MCF 10A (cell line): ENCODE measurements at places on chromosomes 7 and 10.
A peak's percentile ranks its signal among the peaks of the same experiment; 100 is the strongest.

GRCh38 chr7:130149281-130150139 lies 55.7 kb downstream of the TMEM209 start:
- DNase-seq: no peak
- peaks cover 4% of the 10 kb centered on the region for H3K4me1 ChIP-seq
- H3K4me3 ChIP-seq: no peak overlapping the region
- H3K27ac ChIP-seq: no peak overlapping the region

DNA sequence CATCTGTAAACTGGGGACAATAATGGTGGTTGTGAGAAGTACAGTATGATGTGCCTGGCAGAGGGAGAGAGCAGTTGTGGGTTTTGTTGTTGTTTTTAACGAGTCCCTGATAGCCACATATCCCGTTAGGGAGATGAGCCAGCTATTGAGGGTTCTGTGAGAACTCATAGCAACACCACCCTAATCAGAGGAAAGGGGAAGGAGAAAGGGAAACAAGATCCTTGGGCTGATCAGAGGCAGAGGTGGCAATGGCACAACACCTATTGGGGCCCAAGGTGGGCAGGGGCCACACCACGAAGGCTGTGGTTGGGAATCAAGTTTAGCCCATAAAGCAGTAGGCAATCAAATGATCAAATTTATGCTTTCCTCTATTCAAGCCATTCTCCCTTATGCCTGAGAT lies 1.7 kb upstream of the MRPS24 start:
- peaks cover 32% of the 10 kb centered on the region for H3K36me3 ChIP-seq
- DNase-seq: no peak
- H3K27ac ChIP-seq: peak overlapping the region; percentile 99
- H3K4me1 ChIP-seq: peaks cover 41% of the 10 kb centered on the region
- no peak overlapping the region for H3K4me3 ChIP-seq

- H3K4me3 ChIP-seq: no peak overlapping the region
- no peaks in the 10 kb centered on the region for H3K36me3 ChIP-seq
- DNase-seq: peak; percentile 43
- no peak overlapping the region for H3K27ac ChIP-seq
- peaks cover 23% of the 10 kb centered on the region for H3K27me3 ChIP-seq
These were observed 178.4 kb upstream of the TARP start for GRCh38 chr7:38451840-38452239.

GRCh38 chr10:117942226-117942625 lies 104.5 kb downstream of the RAB11FIP2 start:
- no peak for DNase-seq
- H3K36me3 ChIP-seq: no peaks in the 10 kb centered on the region
- H3K4me3 ChIP-seq: no peak overlapping the region
- no peaks in the 10 kb centered on the region for H3K27me3 ChIP-seq

- H3K4me1 ChIP-seq: no peaks in the 10 kb centered on the region
- DNase-seq: no peak
- H3K4me3 ChIP-seq: no peak overlapping the region
- H3K27ac ChIP-seq: no peak overlapping the region
These were observed 18.5 kb downstream of the SRI start for GRCh38 chr7:88201305-88201704.

DNA sequence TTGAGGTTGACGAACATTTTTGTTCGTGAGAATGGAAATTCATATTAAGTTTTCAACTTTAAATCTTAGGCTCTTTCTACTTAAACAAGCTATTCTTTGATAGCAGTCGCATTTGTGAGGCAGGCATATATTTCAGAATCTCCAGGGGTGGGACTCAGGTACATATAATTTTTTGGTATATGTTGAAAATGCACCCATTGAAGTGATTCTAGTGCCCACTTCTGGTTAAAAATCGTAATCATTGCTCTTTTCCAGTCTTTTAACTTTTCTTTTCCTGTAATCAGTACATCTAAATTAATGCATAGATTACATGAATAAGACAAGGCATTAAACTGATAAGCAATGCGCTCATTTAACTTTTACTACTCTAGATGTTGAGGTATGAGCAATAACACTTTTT lies 67.8 kb downstream of the ZNRF2 start:
- H3K4me3 ChIP-seq: no peak overlapping the region
- H3K27ac ChIP-seq: no peak overlapping the region
- no peaks in the 10 kb centered on the region for H3K27me3 ChIP-seq

DNA sequence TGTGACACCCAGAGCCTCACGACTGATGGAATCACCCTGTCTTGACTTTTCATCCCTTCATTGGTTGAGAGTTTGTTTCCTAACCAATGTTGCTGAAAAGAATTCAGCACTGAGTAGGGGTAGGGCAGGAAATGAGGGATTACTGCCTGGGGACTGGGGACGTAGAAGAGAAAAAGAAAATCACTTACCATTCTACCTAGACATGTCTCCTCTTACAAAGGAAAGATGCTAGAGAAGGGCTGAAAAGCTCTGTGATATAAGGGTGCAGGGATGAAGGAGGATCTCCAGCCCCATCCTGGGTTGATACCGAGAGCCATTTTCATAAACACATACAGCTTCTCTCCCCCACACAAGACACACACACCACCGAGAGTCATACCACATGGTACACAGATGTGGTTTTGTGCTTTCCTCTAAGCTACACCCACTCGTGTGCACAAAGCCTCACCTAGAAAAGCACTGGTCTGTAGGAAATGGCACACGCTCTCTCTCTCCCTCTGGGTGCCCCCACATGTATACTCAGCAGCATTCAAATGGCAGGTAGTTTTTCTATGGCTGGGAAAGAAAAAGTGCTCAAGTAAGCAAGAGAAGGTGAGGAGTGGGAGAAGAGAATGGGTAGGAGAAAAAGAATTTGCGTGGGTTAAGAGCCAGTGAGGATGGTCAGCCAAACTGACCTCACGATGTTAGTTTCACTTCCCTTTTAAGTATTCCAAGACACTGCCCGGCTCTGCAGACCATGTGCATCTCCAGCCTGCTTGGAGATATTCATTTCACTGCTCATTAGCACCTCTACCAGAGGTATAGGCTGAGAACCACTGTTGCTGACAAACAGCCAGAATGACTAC lies 85.8 kb downstream of the CALD1 start:
- DNase-seq: no peak
- H3K4me1 ChIP-seq: peaks cover 8% of the 10 kb centered on the region
- no peak overlapping the region for H3K27ac ChIP-seq
- H3K27me3 ChIP-seq: no peaks in the 10 kb centered on the region

DNA sequence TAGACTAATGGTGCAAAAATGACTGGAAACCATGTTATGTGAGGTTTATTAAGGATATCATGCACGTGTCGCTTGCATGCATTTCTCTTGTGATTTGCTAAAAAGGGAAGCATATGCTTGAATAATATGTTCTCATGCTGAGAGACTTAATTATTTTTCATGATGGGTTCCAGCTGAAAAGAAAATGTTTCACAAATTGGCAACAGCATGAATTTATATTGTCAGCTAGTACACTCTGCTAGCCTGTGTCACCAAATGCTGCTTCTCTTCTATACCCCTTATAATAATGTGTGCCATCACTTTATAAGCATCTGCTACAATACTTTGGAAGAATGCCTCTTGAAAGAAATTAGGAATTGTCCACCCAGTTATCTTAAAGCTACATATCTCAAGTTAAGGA lies 63.0 kb downstream of the GNAI1 start:
- DNase-seq: no peak
- peaks cover 6% of the 10 kb centered on the region for H3K4me1 ChIP-seq
- peaks cover 36% of the 10 kb centered on the region for H3K36me3 ChIP-seq
- H3K27ac ChIP-seq: no peak overlapping the region
- no peak overlapping the region for H3K4me3 ChIP-seq

DNA sequence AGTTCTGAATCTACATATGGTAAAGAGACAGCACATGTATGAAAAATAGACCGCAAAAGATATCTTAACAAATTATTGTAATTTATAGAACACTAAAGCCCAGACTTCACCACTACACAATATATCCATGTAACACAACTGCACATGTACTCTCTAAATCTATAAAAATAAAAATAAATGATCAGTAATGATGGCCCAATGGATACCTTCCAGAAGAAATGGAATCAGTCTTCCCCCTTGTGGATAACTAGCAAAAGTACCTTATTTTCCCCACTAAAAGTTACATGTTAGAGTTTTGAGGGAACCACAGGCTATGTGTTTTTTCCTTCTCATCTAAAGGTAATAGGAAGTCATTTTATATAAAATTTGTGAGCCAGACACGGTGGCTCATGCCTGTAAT lies 25.7 kb downstream of the C7orf25 start:
- peaks cover 9% of the 10 kb centered on the region for H3K4me1 ChIP-seq
- no peak overlapping the region for H3K4me3 ChIP-seq
- no peak overlapping the region for H3K27ac ChIP-seq
- no peaks in the 10 kb centered on the region for H3K36me3 ChIP-seq
- peak; percentile 42 for DNase-seq

DNA sequence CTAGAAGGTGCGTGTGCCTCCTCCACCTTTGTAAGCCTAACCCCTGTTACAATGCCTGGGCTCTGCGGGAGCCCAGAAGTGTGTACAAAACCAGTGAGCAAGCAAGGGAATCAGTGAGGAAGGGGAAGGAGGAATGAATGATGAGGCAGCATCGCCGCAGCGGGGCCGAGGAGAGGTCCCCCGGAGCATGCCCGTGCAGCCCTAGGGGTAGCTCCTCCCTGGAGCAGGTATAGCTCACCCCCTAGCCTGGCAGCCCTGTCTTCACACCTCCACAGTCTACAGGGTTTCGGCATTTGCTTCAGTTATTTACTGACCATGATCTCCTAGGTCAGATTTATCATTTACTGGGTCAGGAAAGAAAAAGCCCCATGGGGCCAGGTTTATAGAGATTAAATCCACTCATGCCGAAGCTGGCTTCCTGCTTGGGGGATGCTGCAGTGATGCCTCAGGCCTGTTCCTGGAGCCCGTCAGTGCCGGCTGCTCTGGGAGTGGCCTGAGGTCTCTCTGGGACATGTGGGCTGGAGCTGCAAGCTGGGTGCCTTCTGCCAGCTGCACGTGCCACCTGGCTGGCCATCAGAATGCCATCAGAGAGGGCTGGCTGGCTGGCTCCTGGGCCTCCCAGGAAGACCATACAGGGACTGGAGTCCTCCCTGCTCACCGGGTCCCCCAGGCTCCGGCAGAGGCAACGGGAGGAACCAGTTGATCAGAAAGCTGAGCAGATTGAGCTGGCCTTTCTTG lies 138.9 kb downstream of the GRK5 start:
- peaks cover 5% of the 10 kb centered on the region for H3K4me1 ChIP-seq
- no peak for DNase-seq
- H3K27ac ChIP-seq: no peak overlapping the region

- H3K27me3 ChIP-seq: no peaks in the 10 kb centered on the region
- DNase-seq: no peak
- H3K27ac ChIP-seq: no peak overlapping the region
- no peak overlapping the region for H3K4me3 ChIP-seq
- H3K4me1 ChIP-seq: peaks cover 11% of the 10 kb centered on the region
- no peaks in the 10 kb centered on the region for H3K36me3 ChIP-seq
These were observed 20.8 kb upstream of the GGCT start for GRCh38 chr7:30525429-30525828.

- H3K27me3 ChIP-seq: no peaks in the 10 kb centered on the region
- no peak overlapping the region for H3K4me3 ChIP-seq
- no peaks in the 10 kb centered on the region for H3K36me3 ChIP-seq
- H3K4me1 ChIP-seq: peaks cover 10% of the 10 kb centered on the region
- H3K27ac ChIP-seq: no peak overlapping the region
These were observed 613.8 kb upstream of the FOXK1 start for GRCh38 chr7:4068286-4068685.

- no peak for DNase-seq
- H3K27ac ChIP-seq: no peak overlapping the region
- no peaks in the 10 kb centered on the region for H3K36me3 ChIP-seq
These were observed 14.9 kb upstream of the GIMAP8 start for GRCh38 chr7:150435390-150436073.

DNA sequence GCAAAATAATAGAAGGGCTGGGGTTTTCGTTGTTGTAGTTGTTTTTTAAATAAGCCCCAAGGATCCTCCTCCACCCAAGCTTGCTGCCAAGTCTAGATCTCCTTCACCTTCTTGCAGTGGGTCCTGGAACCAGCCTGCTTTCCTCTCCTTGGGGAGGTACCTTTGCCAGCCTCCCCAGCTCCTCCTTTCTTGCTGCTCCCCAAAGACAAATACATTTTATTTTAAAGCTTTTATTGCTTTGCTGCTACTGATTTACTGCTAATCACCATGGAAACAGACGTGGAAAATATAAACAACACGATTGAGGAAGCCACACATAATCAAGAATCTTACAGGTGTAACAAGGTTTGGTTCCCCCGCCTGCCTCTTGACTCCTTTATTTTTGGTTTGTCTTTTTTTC lies 17.4 kb upstream of the SLF2 start:
- H3K27ac ChIP-seq: no peak overlapping the region
- peaks cover 8% of the 10 kb centered on the region for H3K4me1 ChIP-seq
- H3K36me3 ChIP-seq: no peaks in the 10 kb centered on the region
- no peaks in the 10 kb centered on the region for H3K27me3 ChIP-seq

- H3K27ac ChIP-seq: no peak overlapping the region
- H3K4me1 ChIP-seq: no peaks in the 10 kb centered on the region
- H3K27me3 ChIP-seq: peaks cover 62% of the 10 kb centered on the region
- no peak overlapping the region for H3K4me3 ChIP-seq
- no peak for DNase-seq
These were observed 164.2 kb downstream of the NXPH1 start for GRCh38 chr7:8597565-8597964.

GRCh38 chr7:149766135-149766675 lies 7.2 kb downstream of the ZNF467 start:
- no peaks in the 10 kb centered on the region for H3K36me3 ChIP-seq
- no peak overlapping the region for H3K4me3 ChIP-seq
- H3K27me3 ChIP-seq: peaks cover 10% of the 10 kb centered on the region
- H3K4me1 ChIP-seq: no peaks in the 10 kb centered on the region
- DNase-seq: no peak

- peaks cover 16% of the 10 kb centered on the region for H3K4me1 ChIP-seq
- DNase-seq: peak; percentile 82
- H3K4me3 ChIP-seq: no peak overlapping the region
- H3K36me3 ChIP-seq: no peaks in the 10 kb centered on the region
- no peaks in the 10 kb centered on the region for H3K27me3 ChIP-seq
These were observed 24.5 kb downstream of the STEAP1 start for GRCh38 chr7:90178679-90179278.

DNA sequence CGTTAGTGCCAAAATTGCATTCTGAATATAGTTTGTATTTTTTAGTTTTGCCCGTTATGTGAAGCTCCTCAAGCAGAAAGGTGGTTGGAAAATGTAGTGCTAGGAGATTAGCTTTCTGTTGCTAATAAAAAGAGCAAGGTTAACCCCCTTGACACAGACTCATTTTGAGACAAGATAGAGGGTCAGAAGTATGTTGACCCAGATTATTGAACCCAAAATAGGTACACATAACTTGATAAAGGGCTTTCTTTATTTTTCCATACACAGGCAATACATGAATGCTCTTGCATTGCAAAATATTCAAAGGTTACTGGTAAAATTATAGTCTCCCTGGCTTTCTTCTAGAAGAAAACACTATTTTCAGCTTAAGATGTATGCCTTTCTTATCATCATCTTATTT lies 10.0 kb upstream of the PON2 start:
- H3K36me3 ChIP-seq: no peaks in the 10 kb centered on the region
- peaks cover 21% of the 10 kb centered on the region for H3K4me1 ChIP-seq
- DNase-seq: no peak
- H3K27ac ChIP-seq: no peak overlapping the region
- no peaks in the 10 kb centered on the region for H3K27me3 ChIP-seq
